ENCODE measurements at places on chromosomes 7 and 10.
A peak's percentile ranks its signal among the peaks of the same experiment; 100 is the strongest.

DNA sequence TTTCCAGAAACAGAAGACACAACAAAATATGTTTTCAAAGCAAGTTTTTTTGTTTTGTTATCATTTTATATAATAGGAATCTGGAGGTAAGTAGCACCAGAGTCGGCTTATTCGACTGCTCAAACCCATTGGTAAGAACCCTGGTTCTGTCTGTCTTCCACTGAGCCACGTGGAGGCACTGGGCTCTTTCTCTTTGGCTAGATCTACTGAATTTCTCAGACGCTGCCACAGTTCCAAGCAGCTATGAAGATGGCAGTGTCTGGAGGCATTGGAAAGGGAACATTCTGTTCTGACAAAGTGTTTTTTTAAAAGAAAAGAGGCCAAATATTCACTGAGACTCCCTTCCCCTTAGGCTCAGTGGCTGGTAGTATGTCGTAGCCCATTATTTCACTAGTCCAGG lies 338.8 kb downstream of the NRG3 start:
- no peak overlapping the region for H3K27ac ChIP-seq
- H3K4me3 ChIP-seq = no peak overlapping the region
- H3K4me1 ChIP-seq = no peaks in the 10 kb centered on the region
- DNase-seq = no peak
- no peaks in the 10 kb centered on the region for H3K27me3 ChIP-seq

DNA sequence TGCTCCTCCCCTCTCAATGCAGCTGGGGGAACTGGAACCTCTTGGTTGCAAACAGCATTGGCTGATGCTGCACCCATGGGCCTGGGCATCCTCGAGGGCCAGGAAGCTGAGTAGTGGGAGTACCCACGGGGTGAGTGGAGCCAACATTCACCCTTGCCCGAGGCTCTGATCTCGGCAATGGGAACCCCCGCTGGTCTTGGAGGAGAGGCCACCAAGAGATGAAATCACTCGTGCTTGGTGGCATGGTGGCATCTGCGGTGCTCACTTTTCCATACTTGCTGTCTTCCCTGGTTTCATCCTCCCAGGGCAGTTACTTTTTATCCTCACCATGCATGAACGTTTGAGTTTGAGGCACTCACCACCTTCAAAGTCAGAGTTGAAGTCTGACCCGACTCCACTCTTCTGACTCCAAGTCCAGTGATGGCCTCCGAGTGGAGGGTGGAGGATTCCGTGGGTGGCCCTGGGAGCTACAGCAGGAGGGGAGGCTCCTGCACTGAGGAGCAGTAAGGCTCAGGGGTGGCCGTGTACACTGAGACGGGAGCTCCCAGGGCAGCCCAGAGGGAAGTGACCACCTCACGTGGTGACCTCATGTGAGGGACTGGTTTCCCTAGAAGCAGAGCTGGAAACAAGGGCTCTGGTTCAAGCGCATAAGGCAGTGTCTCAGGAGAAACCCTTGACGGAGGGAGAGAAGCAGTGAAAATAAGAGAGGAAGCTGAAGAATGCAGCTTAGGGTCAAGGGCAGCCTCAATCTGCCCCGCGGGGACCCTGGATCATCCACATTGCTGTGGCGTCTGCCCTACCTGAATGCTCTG lies 349.1 kb downstream of the TCERG1L start:
- H3K4me1 ChIP-seq = no peaks in the 10 kb centered on the region
- H3K27me3 ChIP-seq = peaks cover 25% of the 10 kb centered on the region
- no peaks in the 10 kb centered on the region for H3K36me3 ChIP-seq

- no peak overlapping the region for H3K27ac ChIP-seq
- no peaks in the 10 kb centered on the region for H3K27me3 ChIP-seq
- no peak for DNase-seq
These were observed 7.5 kb upstream of the KLF14 start for GRCh38 chr7:130741331-130741995.

GRCh38 chr10:7667262-7668141 lies 736 bp upstream of the ITIH5 start:
- no peak overlapping the region for H3K27ac ChIP-seq
- DNase-seq = peak; percentile 10
- H3K27me3 ChIP-seq = peaks cover 26% of the 10 kb centered on the region
- no peaks in the 10 kb centered on the region for H3K36me3 ChIP-seq
- H3K4me3 ChIP-seq = peak overlapping the region; percentile 61
- peaks cover 21% of the 10 kb centered on the region for H3K4me1 ChIP-seq

Measured in HepG2 (cell line).